Stimulated activated CD4-positive, alpha-beta T cell treated with anti-CD3 and anti-CD28 coated beads, Interleukin-15, amount 100 ng/mL, for 48 hours (primary cell): ENCODE measurements at places on chromosomes 4 and X.

DNA sequence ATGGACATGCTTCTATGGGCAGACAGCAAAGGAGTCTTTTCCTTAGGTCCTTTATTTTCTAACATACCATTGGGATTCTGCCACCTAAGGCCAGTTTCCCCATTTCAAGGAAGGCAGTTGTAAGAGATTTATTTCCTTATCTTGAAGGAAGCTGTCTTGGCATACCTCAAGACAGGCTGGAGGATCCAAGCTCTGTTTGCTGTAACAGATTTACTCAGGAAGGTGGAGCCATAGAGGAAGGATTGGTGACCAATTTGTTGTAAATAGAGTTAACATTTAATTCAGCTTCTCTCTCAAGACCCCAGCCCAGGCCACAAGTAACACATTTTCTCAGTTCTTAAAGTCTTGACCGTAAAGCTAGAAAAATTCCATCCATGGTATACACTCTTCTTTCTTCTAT, 131.6 kb upstream of the TENM3 start:
- no peak for DNase-seq

GRCh38 chr4:169084954-169085353, 74.9 kb upstream of the CBR4 start:
- no peak for DNase-seq

- no peak for DNase-seq
These were observed 45.8 kb downstream of the MGARP start for GRCh38 chr4:139234253-139234652.

- DNase-seq: no peak
These were observed 214.8 kb downstream of the CRLF2 start for GRCh38 chrX:997631-998137.

DNA sequence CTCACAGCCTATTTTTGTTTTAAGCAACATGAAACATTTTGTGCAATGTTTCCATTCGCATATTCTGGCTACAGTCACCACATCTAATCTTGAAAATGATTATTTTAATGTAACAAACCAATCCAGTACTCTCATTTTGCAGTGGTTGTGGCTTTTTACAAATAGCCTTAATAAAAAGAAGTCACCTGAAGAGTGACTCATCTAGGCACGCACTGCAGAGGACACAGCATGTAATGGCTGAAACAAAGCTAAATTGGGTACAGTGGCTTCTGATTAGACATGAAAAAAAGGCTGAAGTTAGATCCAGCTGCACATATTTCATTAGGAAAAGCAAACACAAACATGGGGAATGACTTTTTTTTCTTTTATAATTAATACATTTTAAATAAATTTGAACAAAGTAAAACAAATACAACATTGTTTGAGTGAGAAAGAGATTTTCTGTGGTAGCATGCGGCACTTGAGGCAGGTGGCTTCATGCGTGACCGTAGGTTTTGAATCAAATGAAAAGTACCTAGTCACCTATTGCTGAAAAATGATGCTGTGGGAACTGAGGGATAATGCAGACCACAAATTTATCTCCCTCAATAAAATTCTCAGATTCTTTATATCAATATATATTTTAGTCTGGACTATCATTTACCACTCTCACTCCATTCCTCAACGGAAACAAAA, 240.8 kb upstream of the DDX53 start:
- no peak for DNase-seq
